GM04503 (cell line): ENCODE measurements at places on chromosomes 6 and 20.

DNA sequence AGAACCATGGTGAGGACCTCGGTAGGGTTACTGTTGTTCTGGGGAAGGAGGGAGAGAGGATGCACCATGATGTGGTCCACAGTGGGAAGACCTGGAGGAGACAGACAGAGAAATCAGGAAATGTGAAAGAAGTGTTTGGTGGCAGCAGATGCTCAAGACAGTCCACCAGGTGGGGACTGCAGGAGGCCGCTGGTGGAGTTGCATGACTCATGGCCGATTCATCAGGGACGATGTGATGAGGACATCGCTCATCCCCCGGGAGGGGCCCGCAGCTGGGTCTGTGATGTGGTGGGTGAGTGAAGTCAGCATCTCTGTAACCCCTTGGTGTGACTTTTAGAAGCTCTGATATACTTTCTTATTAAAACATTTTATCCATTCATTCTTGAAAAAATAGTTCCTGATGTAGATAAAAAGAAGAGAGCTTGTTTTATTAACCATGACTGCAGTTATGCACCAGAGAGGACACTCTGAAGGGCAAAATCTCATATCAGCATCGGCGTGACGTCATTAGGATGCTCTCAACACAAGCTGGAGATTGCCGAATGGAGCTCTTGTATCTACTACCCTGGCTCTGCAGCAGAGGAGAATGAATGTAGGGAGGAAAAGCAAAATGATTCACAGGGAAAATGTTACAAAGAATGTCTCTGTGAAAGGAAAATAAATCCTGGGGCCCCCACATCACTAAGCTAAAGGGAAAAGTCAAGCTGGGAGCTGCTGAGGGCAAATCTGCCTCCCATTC, 71.2 kb downstream of the RAMACL start:
- peak; percentile 46 for DNase-seq

DNA sequence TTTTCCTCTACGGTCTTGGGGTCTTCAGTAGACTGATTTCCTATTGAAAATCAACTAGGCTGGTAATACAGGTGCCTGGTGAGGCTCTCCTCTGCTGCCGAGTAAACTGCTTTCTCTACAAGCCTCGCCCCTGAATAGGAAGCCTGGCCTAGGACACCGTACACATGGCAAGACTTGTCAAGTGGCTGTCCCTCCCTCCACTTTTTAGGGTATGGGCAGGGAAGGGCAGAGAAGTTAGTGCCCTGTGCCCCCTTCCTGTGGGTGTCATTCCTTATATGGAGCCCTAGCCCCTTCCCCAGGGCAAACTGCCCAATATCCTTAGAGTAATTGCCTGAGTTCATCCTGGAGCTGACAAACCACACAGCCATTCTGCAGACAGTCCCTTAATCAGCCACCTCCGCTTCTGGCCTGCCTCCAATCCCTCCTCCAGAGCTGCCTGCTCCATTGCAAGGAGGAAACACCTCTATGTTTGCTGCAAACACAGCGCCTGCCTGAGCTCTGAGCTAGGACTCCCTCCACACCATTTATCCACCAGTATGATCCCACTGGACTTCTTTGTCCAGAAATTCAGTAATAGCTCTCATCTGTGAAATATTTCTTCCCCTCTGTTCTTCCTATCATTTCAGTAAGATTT, 93.1 kb downstream of the CHD6 start:
- no peak for DNase-seq

GRCh38 chr6:25316626-25317025, 37.5 kb downstream of the CARMIL1 start:
- no peak for DNase-seq

- no peak for DNase-seq
Observed at GRCh38 chr20:37361336-37361735, 15.4 kb downstream of the SRC start.

- DNase-seq, result no peak
Observed at GRCh38 chr6:155549028-155549798, 93.6 kb upstream of the NOX3 start.

GRCh38 chr20:13611611-13612125, 27.1 kb downstream of the TASP1 start:
- DNase-seq, result no peak

DNA sequence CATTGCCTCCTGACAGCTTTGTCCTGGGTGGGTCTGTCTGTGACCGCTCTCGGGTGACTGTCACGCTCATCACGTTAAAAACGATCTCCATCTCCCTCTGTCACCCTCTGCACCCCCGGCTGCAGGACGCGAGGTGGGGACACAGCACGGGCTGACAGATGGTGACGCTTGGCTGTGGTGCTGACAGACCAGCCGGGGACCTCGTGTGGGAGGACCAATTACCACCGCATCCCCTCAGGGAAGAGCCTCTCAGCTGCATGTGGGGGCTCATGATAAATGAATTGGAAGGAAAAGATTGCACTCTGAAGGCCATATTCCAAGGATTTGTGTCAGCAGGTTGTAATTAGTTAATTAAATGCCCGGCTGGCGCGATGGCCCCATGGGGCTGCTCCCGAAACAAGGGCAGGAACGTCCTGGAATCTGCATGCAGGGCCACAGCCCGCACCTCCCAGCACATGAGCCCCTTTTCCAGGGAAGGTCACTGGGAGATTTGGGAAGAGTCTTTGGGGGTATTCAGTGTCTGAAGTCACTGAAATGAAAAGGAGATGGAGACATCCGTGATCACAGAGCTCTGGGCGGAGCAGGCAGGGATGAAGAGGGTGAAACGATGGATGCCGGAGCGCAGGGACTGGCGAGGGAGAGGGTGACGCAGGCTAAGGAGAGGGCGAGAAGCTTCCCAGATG, 87.1 kb downstream of the ERMARD start:
- no peak for DNase-seq

DNA sequence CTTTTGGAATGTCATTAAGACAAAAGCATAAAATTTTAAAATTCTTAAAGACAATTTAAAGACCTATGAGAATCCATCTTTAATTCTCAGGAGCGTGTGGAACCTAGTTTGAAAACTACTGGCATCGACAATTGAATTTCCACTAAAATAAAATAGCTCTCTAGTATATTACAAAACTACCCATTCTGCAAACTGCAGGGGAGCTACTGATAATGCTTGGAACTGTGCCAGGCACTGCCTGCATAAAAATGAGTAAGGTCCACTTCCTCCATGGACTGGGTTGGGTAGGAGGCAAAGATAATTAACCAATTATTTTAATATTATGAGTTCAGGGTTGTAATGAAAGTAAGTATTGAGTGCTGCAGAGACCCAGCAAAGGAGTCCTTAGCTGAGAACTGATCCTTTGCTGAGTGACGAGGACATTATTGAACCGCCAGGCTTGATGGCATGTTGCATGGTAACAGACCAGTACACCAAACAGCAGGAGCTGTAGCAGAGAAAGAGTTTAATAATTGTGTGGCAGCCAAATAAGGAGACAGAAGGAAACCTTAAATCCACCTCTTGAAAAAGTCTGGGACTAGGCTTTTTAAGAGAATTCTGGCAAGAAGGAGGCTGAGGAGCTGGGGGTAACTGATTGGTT, 261.3 kb downstream of the ESR1 start:
- no peak for DNase-seq

DNA sequence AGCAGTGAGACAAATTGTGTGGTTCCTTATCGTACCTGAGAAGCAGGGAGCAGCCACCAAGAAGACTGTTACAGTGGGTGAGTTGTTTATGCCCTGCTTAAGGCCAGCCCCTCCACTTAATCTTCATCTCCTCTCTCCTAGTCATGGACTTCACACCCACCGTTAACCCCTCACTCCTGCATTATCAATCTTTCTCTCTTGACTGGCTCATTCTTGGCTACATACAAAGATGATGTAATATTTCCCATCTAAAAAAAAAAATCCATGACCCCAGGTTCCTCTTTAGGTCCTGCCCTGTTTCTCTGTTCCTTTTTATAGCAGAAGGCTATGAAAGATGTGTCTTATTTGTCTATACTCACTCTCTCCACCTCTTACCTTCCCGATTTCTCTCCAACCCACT, 72.4 kb downstream of the SHLD1 start:
- no peak for DNase-seq

DNA sequence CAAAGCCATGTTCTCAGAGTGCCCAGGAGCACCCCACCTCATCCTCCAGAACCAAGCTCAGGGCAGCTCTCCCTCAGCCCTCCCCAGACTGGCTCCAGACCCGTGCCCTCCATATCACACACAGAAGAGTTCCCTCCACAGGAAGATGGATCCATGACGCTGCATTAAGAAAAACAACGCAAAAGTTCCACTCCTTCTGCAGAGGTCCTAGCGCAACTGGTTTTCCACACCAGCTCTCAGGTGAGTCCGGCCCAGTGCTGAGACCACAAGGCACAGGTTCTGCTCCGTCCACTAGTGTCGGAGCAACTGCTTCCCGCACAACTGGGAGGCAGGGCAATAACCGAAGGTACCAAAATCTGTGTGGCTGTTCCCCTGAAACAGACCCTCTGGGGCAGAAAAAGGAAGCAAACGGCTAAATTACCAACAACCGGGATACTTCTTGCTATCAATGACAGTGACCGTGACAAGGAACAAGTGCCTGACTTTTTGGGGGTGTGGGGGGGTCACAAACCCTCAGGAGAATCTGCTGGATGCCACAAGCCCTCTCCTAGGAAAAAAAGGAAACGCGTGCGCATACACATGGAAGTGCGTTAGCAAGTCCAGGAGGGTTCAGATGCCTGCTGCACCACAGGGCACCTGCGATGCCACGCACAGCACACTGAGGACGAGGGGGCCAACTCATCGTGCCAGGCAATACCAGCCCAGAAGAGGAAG, 49.2 kb downstream of the MYH7B start:
- DNase-seq, result no peak

DNA sequence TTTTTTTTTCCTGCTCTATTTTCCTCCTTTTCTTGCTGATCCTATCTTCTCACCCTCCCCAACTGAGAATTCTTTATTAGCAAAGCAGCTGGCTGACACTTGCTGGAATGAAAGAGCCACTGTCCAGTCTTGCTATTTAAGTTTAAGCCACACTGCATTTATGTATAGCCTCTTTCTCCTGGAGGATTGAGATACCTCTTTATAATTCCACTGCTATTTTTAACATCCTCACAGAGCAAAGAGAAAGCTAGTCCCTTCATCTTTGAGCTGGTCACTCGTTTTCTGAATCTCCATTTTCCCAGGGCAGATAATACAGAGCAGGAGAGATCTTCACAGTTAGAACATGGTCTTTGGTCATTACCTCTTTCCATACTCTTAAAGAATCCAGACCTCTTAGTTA, 36.0 kb upstream of the EEF1A1 start:
- DNase-seq, result no peak

DNA sequence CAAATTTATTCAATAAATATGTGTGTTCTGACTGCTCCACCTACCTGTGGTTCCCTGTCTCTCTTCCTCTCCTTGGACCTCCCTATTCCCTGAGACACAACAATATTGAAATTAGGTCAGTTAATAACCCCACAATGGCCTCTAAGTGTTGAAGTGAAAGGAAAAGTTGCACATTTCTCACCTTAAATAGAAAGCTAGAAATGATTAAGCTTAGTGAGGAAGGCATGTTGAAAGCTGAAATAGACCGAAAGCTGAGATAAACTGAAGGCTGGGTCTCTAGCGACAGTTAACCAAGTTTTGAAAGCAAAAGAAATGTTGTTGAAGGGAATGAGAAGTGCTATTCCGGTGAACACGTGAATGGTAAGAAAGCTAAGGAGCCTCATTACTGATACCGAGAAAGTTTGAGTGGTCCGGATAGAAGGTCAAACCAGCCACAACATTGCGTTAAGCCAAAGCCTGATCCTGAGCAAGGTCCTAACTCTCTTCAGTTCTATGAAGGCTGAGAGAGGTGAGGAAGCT, 34.1 kb downstream of the UST start:
- no peak for DNase-seq

GRCh38 chr6:17927705-17928104, 59.7 kb downstream of the KIF13A start:
- no peak for DNase-seq

GRCh38 chr6:18186033-18186432, 30.8 kb downstream of the KDM1B start:
- no peak for DNase-seq

DNA sequence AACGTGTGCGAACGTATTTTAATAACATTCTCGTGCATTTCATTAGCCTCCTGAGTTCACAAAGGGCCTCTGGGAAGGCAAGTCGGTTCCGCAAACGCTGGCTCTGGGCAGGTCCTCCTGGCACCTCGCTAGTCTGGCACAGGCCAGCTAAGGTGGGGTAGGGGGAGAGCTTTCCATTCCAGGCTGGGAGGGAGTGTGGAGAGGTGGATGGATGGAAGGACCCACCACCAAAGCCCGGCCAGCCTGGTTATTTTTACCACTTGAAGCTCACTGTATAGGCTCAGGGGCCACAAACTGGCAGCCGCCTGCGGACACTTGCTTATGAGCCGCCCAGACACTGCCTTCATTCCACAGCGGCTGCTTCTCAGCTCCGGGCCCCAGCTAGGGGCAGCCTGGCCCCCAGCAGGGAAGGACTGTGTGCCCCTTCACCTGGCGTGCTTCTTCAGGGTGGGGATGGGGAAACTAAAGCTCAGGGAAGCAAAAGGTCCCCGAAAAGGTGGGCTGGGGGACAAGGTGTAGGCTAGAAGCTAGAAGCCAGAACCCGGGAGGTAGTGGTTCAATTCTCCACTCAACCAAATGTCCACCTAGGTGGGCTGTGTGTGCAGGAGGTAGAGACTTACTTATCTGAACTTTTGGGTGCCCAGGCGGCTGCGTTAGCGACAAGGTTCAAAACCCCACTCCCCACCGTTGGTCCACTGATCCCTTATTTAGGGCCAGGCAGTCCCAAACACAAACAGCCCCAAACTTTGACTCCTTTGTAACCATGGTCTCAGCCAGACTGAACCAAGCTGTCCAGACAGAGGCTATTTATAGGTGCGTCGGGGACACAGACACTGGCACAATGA, 1.7 kb downstream of the PMEPA1 start:
- no peak for DNase-seq

DNA sequence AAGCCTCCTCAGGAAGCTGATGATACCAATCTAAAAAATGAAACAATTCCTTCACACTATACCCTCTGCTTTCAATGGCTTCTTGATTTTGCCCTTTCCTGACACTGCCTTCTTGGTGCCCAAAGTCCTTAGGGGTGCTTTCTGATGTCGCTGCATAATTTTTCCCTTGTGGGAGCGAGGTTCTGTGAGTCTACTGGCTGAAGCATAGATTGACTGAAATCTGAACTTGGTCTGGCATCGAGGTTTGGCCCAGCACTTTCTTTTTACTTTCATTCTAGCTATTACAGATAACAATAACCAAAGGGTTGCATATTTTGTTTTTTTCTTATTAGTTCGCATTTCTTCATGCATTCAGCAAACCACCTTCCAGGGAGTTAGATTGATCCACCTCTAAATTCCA, 65.8 kb downstream of the E2F3 start:
- no peak for DNase-seq

- DNase-seq, result no peak
Observed at GRCh38 chr6:89910902-89911240, 16.6 kb downstream of the GJA10 start.

DNA sequence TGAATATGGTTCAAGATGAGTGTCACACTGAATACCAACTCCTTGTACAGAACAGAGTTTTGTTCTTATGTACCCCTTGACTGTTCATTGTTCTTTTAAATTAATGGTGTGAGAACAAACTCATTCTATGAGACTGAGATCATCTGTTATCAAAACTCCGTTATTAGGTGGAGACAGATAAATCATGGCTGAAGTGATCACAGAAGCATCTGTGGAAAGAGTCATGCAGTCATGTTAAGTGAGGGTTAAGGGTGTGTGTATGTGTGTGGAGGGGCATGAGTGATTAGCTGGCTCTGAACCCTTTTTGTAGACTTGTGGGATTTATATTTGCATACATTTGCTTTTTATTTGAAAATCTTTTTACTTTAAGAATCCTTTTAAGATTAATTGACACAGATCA, 24.7 kb downstream of the ADGRG6 start:
- no peak for DNase-seq
